ENCODE measurements at places on chromosomes 2 and 18.
A peak's percentile ranks its signal among the peaks of the same experiment; 100 is the strongest.

DNA sequence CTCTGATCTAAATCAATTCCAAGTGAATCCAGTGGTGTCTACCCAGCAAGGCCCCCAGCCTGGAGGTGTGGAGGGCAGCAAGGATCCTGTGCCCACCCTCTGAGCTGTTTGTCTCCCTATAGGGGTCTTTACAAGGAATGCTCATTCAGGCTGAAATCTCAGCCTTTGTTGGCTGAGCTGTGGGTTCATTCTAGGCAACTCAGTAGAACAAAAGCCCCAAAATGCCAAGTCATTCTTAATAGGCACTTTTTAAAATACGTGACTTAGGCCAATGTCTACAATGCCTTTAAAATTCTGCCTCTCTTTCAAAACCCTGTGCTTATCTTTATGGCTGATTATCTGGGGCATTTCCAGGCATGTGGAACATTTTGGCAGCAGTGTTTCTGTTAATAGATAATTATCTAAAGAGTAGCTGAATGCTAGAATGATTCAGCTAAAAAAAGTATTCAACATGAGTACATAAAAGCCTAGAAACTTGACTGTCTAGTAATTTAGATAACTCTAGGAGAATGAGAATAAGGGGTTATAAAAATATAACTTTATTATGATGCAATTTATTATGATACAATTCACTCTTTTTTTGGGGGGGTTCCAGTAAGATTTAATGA, 7.4 kb downstream of the UGT1A6 start:
- H3K27me3 ChIP-seq = no peaks in the 10 kb centered on the region
- no peak overlapping the region for H3K4me3 ChIP-seq
- peak overlapping the region; percentile 86 for H3K27ac ChIP-seq
- H3K36me3 ChIP-seq = no peaks in the 10 kb centered on the region
- DNase-seq = no peak

GRCh38 chr2:179655627-179656026, 205.8 kb downstream of the ZNF385B start:
- no peak overlapping the region for H3K27ac ChIP-seq
- DNase-seq = no peak
- H3K4me1 ChIP-seq = no peaks in the 10 kb centered on the region

DNA sequence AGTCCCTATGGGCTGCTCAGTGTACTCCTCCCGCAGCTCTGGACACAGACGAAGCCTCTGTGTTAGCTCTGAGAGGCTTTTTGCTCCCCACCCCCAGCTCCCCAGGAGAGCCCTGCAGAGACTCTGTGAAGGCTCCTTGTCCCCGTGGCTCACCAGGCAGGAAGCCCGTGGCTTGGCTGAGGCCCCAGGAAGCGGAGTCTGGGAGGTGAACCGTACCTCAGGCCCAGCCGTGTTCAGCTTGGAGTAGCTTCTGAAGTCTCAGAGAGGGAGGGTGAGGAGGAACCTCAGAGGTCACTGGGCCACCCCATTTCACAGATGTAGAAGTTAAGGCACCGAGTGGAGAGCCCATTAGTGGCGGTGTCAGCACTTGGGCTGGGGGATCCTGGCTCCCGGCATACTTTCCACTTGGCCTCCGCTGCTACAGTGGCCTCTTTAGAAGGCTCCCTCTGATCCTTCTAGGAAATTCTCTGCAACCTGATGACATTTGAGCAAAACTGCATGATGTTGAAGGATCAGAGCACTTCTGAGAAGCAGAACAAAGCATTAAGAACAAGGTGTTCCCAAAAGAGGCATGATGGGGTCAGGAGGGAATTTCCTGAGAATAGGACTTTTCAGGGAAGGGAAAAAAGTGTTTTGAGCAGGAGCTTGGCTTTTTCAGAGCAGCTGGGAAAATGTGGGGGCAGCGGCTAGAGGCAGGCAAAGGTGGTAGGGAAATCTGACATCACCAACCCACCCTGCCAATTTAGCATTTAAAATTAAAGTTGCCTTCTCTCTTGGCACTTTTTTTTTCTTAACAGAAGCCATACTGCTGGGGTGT, 79.1 kb downstream of the MCFD2 start:
- no peak overlapping the region for H3K27ac ChIP-seq
- H3K27me3 ChIP-seq = no peaks in the 10 kb centered on the region
- DNase-seq = no peak
- H3K4me1 ChIP-seq = no peaks in the 10 kb centered on the region
- no peaks in the 10 kb centered on the region for H3K36me3 ChIP-seq

DNA sequence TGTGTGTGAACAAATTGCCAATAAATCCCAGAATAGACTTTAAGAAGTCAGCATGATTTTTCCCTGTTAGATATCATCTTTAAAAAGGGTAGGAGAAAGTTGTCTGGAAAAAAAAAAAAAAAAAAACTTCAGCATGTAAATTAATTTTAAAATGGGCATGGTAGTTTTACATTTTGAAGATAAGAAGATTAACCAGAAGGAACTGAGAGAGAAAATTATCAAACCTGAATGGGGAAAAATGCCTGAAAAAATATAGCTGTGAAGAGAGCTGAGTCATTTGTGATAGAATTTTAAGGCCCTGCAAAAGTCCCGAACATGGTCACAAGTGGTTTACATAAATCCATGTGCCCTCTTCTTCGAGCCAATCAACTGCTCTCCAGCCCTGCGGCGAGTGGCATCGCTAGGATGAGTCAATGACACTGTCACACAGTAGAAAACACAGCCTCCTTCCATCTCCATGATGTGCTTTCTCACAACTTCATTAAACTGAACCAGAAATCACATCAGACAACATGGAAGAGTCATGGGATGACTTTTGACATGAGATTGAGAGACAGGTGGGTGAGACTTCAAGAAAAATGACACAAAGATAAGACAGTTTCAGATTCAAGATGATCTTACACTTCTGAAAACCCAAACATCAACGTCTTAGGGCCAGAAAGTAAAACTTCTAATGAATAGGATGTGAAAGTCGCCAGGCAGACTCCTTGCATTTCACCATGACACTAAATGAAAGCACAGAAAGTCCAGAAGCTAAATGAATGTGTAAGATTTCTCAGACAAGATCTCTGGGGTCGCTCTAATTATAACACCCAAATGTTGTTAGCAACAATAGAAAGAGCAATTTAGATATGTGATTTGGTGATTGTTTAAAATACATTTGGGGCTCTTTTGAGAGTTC, 273.0 kb upstream of the ID2 start:
- no peak overlapping the region for H3K4me3 ChIP-seq
- no peak for DNase-seq
- H3K27ac ChIP-seq = no peak overlapping the region
- no peaks in the 10 kb centered on the region for H3K36me3 ChIP-seq
- H3K4me1 ChIP-seq = peaks cover 3% of the 10 kb centered on the region

DNA sequence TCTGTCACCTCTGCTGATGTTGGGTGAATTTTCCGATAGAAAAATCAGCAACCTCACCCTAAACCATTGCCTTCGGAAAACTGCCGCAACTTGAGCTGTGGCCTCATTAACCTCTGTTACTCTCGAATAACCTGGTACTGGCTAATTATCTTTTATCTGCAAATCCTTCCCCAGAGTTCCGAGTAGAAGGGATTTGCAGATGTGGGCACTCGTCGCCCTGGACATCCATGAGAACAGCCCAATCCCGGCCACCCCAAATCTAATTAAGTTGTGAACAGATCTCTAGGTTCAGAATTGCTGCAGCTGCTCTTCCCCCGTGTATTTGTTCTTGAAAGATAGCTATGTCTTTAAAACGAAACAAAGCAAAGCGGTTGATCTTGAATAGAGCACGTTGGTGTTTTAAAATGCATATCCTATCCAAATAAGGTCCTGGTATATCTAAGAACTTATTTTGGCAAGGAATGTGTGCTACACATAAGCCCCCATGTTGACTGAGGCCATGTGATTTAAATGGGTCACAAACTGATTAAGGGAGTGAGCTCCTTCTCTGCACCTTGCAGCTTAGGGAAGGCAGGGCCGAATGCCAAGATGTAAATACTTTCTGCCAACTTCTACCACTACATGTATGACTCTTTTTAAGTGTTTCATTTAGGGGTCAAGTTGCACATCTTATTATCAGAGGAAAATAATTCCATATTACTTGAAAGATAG, 88.2 kb downstream of the MTCL1 start:
- no peak overlapping the region for H3K27ac ChIP-seq
- peaks cover 5% of the 10 kb centered on the region for H3K36me3 ChIP-seq
- H3K4me3 ChIP-seq = no peak overlapping the region
- no peaks in the 10 kb centered on the region for H3K4me1 ChIP-seq
- DNase-seq = no peak
- H3K27me3 ChIP-seq = no peaks in the 10 kb centered on the region

DNA sequence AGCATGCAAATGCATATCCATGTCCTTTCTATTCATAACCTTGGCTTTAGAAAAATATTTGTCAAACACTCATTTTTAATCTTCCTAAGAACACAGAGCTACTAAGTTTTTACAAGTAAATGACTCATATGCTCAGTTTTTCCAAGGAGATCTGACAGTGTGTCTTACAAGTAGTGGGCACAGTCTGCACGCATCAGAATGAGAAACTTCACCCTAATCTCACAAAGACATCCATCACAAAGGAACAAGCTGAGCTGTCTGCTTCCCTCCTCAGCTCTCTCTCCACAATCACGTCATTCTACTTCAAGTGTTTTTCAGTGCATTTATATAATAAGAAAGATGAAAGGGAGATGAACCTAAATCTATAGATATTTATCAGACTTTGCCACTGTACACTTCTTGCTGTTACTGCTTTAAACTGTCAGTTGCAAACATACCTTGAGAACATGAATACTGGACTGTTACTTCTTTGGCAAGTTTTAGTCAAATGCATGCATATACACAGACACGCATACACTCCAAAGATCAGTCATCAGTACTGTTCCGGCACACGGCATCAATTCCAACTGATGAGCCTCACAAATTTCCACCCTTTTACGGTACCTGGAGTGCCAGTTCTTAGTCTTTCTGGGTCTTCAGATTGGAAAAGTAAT, 75.7 kb downstream of the RBMS1 start:
- no peak overlapping the region for H3K27ac ChIP-seq
- no peaks in the 10 kb centered on the region for H3K36me3 ChIP-seq
- DNase-seq = no peak
- no peaks in the 10 kb centered on the region for H3K4me1 ChIP-seq
- no peaks in the 10 kb centered on the region for H3K27me3 ChIP-seq
- no peak overlapping the region for H3K4me3 ChIP-seq

DNA sequence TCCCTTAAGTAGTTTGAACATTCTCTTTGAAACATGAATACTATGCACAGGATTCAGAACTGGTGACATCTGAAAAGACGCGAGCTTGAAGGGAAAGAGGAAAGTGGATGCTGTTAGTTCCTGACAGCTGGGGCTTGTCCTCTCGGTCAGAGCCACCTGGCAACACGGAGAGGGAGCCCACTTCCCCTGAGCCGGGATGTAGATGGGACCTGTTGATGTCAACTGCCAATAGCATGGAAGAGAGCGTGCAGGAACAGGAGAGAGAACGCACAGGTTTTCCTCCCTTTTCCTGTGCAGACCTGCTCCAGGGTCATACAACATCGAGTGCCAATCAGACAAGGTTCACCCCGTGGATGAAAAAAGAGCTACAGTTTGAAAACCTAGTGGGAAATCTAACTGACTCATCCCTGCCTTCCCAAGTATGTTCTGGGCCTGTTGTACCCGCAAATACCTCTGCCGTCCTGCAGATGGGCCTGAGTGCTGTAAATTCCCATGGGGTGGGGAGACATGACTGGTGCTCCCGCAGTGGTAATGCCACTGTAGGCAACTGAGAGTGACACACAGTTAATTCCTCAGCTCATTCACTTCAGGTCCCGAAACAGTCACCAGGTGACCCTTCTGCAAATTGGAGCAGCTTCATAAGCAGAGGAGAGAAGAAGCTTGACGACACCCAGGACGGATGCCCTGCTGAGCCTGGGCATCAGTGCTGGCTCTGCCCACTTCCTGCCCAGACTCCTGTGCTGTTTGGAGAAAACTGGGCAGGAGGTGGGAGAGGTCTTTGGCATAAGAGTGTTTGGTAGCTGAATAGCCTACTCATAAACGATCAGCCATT, 13.9 kb upstream of the MBP start:
- no peaks in the 10 kb centered on the region for H3K4me1 ChIP-seq
- no peaks in the 10 kb centered on the region for H3K27me3 ChIP-seq
- no peak overlapping the region for H3K4me3 ChIP-seq
- DNase-seq = no peak

- no peaks in the 10 kb centered on the region for H3K36me3 ChIP-seq
- H3K4me3 ChIP-seq = peak overlapping the region; percentile 3
- H3K4me1 ChIP-seq = peaks cover 12% of the 10 kb centered on the region
- H3K27me3 ChIP-seq = peaks cover 3% of the 10 kb centered on the region
These were observed 1.4 kb upstream of the SOX11 start for GRCh38 chr2:5690718-5691220.

DNA sequence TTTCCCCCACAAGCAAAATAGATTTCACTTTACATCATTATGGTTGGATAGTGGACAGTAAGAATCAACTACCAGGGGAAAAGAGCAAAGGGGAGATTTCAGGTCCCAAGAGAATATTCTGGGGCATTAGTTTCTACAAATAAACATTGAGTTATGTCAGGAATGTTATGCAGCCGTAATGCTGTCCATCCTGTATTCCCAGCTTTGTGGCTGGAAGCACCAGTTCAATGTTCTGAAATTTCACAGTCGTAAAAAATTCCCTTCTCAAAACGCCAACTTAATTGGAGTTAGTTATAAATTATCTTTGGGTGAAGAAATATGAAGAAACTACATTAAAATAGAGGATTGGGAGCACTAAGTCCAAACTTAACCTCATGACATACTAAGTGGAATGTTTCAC, 141.5 kb upstream of the FIGN start:
- no peak overlapping the region for H3K4me3 ChIP-seq
- no peaks in the 10 kb centered on the region for H3K36me3 ChIP-seq
- no peak overlapping the region for H3K27ac ChIP-seq

- H3K4me1 ChIP-seq = no peaks in the 10 kb centered on the region
- H3K4me3 ChIP-seq = no peak overlapping the region
- H3K27me3 ChIP-seq = no peaks in the 10 kb centered on the region
- H3K27ac ChIP-seq = no peak overlapping the region
- H3K36me3 ChIP-seq = no peaks in the 10 kb centered on the region
These were observed 231.3 kb downstream of the ZRANB3 start for GRCh38 chr2:135299658-135300244.

GRCh38 chr18:23399067-23399466, 54.0 kb upstream of the RIOK3 start:
- H3K4me3 ChIP-seq = no peak overlapping the region
- H3K27ac ChIP-seq = no peak overlapping the region
- no peaks in the 10 kb centered on the region for H3K36me3 ChIP-seq
- no peaks in the 10 kb centered on the region for H3K4me1 ChIP-seq
- no peak for DNase-seq

- H3K36me3 ChIP-seq = no peaks in the 10 kb centered on the region
- H3K4me3 ChIP-seq = peak overlapping the region; percentile 99
- H3K4me1 ChIP-seq = peaks cover 22% of the 10 kb centered on the region
These were observed 1.1 kb downstream of the HADHB start for GRCh38 chr2:26245810-26246209.

DNA sequence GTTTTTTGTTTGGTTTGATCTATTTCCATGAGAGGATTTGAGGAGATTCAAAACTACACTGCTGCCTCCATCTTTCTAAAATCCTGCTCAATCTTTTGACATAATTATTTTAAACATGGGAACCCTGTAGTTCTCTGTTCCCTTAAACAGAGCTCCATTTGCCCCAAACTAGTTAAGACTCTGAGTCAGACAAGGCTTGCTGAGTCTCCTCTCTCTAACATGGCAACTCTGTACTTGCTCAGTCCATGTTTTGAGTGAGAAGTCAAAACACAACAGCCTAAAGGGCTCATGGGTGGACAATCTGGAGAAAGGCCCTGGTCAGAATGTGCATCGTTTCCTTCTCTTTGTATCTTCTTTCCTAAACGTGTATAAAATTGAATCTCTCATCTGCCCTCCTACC, 7.1 kb upstream of the STAMBP start:
- no peak overlapping the region for H3K27ac ChIP-seq
- H3K27me3 ChIP-seq = no peaks in the 10 kb centered on the region
- no peak for DNase-seq

Measured in esophagus squamous epithelium (tissue), 5 donors.